SK-N-DZ (cell line): ENCODE measurements at places on chromosomes 13 and 19.

- no peak for DNase-seq
Observed at GRCh38 chr13:27979001-27979643, 9.4 kb downstream of the URAD start.

- no peak for DNase-seq
Observed at GRCh38 chr13:84497613-84498012, 615.3 kb upstream of the SLITRK1 start.

DNA sequence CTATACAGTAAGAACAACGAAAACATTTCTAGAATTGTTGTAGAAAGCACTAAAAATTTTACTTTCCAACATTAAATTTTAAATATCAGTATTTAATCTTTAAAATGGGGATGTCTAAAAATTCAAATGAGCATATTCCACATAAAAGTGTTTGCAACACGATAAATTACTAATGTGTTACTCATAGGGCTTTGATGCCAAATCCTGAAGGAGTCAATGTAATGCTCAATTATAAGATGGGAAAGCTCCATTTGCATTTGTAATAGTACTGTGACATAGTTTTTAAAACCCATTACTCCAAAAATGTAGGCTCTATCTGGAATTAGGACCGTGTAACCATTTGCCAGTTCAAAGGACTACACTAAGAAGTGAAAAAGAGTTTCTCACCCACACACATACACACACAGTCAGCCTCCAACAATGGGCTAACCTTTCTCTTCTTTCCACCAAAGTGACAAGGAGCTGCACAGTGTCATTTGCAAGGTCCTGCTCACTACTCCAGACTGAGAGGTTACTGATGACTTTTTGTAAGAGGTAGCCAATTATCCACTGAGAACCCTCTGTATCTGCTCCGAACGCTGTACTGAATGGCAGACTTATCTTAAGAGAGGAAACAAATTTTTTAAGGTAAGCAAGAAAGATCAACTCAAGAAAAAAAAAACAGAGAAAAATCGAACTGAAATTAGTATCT lies 26.1 kb upstream of the EEF1AKMT1 start:
- no peak for DNase-seq

GRCh38 chr13:99347911-99348451 lies 40.8 kb upstream of the GPR183 start:
- DNase-seq: no peak

DNA sequence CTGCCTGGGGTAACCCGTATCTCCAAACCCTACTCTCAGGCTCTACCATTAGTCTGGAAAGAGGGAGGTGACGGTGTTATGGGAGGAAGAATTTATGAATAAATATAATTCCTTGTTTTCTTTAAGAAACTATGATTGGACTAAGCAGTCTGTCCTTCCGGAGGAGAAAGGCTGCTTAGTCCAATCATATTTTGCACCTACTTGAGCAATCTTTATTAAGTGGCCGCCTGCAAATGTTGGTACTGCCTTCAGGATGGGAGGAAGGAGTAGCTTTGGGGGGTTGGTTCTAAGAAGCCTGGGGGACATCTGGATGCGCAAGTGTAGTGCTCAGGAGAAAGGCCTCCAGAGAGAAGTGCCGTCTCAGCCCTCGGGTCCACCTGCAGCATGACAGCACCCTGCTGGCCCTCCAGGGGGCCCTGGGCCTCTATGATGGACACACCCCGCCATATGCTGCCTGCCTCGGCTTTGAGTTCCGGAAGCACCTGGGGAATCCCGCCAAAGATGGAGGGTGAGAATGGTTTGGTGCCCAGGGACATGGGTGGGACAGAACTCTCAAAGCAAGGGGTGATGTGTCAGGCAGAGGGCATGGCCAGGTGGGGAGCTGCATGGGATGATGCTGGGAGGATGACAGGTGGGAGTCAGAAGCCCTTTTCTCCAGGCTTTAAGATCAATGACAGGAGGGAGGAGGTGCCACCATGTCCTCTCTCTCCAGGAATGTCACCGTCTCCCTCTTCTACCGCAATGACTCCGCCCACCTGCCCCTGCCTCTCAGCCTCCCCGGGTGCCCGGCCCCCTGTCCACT lies 4.1 kb downstream of the ACP4 start:
- peak; percentile 56 for DNase-seq

GRCh38 chr13:64164435-64164834 lies 2748.8 kb upstream of the PCDH20 start:
- no peak for DNase-seq

DNA sequence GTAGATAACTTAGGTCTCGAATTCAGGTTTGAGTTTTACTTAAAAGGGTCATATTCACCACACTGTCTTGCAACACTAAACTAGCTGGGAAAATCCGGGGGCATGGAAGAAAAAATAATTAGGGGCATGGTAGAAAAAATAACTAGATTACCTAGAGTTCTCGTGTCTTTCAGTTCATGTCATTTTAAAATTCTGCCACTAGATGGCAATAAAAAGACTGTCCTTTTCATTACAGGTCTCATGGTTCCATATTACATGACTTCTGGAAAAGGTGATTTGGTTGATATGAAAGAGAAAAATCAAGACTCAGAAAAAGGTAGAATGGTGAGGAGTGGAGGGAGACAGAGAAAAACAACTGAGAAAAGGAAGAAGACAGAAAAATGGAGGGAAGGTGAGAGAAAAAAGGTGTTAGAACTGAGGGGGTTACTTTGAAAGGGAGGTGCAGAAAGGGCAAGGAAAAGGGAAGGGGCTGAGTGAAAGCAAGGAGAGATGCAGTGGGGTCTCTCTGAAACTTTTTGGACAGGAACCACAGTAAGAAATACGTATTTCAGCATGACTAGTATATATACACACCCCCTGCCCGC lies 299.0 kb downstream of the KLF12 start:
- peak; percentile 54 for DNase-seq

- no peak for DNase-seq
Observed at GRCh38 chr19:36987091-36987490, 71.0 kb downstream of the ZNF568 start.

DNA sequence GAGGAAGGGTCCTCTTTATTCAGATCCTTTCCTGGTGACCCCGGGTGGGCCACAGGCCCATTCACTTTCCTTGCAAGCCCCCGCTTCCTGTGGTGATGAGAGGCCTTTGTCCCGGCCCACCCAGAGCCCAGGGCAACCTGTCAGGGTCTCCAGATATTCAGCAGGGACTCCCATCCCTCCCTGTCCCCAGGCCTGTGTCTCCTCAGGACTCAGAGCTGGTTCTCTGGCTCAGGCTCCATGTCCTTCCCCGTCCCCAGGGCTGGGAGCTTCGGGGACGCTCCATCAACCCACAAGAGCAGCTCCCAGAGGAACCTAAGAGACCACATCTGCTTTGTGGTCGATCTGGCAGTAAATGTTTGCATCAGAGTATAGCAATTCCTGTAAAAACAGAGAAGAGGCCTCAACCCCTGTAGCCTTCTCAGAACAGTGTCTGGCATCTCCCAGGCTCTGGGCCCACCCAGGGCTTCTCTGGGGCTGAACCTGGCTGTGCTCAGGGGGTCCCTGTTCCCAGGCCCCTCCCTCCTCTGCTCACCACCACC lies 7.8 kb downstream of the CEACAM4 start:
- no peak for DNase-seq

DNA sequence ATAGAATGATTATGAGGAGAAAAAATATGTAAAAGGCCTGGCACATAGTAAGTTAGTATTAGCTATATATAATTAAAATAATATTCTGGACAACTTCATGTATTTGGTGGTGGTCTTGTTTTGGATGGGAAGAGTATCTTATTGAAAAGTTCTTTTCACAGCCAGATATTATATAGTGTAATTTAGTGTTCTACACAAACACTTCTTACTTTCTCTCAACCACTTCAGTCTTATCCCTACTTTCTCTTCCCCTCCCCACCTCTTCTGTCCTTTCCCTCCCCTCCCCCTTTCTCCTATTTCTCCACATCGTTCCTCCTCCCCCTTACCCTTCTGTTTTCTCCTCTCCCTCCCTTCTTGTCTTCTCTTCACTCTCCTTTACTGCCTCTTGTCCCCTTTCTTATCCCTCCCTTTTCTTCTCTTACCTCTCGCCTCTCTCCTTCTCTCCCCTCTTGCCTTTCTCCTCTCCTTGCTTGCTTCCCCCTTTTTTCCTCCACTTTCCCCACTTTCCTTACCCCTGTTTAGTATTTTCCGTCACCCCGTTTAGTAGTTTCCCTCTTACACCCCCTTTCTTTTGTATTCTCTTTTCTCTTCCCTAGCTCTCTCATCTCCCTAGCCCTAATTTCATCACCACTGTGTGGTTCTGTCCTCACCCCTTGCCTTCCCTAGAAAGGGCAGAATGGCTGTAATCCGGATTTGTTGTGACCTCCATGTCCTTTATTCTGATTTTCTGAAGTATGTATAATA lies 107.2 kb upstream of the MLNR start:
- no peak for DNase-seq

- DNase-seq: no peak
Observed at GRCh38 chr13:90445179-90445578, 902.3 kb upstream of the MIR17HG start.

DNA sequence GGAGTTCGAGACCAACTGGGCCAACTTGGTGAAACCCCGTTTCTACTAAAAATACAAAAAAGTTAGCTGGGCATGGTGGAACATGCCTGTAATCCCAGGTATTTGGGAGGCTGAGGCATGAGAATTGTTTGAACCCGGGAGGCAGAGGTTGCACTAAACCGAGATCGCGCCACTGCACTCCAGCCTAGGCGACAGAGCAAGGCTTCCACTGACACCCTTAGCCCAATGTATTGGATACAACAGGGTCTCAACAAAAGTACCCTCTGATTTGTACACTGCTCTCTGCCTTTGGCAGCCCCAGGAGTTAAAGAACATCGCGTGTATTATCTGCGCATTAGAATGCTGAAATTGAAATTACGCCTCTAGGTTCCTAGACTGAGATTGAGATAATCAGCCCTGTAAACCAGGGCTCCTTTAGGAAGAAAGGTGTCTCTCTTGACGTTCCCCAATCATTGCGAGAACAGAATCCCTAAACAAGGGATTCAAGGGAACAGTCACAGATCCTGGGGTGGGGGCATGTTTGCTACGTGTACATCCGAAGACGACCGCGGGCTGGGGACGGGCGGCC lies 21.9 kb downstream of the IPO5 start:
- no peak for DNase-seq

- no peak for DNase-seq
Observed at GRCh38 chr19:48500830-48501493, 10.7 kb downstream of the LMTK3 start.

DNA sequence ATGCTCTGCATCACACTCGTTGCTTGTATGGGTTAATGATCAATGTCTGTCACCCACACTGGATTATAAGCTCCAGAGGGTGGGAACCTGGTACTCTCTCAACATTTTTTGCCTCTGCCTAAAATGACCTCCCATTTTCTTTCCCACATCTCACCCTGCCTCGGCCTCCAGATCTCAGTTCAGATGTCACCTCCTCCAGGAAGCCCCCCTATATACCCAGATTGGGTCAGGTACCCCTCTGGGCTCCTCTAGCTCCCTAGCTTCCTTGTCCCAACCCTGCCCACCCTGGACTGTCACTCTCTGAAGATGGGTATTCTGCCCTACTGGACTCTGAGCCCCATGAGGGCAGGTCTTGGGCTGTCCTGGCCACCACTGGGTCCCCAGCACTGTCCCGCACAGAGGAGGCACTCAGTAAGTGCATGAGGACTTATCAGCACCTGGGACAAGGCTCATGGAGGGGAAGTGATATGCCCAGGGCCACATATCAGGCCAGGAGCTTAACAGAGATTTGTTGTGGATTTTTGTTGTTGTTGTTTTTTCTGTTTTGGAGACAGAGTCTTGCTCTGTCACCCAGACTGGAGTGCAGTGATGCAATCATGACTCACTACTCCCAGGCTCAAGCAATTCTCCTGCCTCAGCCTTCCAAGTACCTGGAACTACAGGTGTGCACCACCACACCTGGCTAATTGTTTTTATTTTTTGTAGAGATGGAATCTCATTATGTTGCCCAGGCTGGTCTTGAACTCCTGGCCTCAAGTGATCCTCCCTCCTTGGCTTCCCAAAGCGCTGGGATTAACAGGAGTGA lies 23.8 kb downstream of the PRKD2 start:
- no peak for DNase-seq

DNA sequence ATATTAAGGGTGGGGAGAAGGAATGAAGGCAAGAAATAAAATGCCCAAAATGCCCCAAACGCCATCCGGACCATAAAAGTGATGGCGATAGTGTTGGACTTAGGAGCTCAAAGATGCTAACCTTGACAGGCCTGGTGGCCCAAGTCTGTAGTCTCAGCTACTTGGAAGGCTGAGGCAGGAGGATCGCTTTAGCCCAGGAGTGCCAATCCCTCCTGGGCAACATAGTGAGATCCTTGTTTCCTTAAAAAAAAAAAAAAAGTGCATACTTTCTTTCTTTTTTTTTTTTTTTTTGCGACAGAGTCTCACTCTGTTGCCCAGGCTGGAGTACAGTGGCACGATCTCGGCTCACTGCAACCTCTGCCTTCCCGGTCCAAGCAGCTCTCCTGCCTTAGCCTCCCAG lies 32.0 kb upstream of the MRI1 start:
- no peak for DNase-seq

DNA sequence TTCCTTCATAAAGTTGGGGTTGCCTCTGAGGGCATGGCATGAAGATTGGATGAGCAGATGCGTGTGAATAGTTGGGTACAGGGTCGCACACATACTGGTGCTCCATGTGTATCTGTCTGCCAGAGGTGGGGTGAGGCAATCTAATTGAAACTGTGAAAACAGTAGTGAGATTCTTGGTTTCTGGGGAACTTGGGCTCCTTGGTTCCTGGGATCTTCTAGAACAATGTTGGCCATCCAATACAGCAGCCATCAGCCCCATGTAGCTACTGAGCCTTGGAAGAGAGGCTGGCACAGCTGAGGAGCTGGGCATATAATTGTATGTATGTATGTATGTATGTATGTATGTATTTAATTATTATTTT lies 616 bp downstream of the FCHO1 start:
- no peak for DNase-seq

- no peak for DNase-seq
Observed at GRCh38 chr13:31172001-31172400, 10.3 kb upstream of the HSPH1 start.

GRCh38 chr13:33202644-33203169 lies 82.8 kb downstream of the STARD13 start:
- no peak for DNase-seq

DNA sequence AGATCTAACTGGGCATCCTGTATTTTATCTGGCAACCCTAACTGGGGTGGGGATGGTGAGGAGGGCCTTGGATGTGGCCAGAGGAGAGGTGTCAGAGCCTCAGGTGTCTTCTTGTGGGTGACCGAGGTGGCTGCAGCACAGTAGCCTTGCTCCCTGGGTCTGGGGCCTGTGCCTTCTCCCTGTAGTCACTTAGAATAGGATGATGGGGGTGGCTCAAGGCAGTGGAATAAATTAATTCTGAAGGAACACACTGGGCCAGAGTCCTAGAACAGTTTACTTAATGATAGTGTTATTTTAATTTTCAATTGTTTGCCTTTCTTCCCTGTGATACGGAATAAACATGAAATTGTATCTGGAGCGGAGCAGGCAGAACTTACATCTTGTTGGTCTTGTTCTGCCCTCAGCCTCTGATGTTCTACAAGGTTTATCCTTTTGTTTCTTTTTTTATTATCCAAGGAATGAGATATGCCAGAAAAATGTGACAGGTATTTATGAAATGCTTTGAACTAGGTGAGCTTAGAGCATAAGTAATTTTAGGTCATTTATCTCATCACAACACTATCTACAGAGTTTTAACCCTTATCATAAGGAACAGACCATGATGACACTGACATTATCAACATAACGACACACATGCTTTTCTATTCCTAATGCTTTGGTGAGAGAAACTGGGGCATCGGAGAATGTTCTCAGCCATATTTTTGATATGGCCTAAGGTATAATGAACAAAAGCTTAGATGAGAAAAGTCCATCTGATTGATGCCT lies 51.4 kb downstream of the LRCH1 start:
- DNase-seq: no peak
